ENCODE measurements at places on chromosomes 3 and 15.

DNA sequence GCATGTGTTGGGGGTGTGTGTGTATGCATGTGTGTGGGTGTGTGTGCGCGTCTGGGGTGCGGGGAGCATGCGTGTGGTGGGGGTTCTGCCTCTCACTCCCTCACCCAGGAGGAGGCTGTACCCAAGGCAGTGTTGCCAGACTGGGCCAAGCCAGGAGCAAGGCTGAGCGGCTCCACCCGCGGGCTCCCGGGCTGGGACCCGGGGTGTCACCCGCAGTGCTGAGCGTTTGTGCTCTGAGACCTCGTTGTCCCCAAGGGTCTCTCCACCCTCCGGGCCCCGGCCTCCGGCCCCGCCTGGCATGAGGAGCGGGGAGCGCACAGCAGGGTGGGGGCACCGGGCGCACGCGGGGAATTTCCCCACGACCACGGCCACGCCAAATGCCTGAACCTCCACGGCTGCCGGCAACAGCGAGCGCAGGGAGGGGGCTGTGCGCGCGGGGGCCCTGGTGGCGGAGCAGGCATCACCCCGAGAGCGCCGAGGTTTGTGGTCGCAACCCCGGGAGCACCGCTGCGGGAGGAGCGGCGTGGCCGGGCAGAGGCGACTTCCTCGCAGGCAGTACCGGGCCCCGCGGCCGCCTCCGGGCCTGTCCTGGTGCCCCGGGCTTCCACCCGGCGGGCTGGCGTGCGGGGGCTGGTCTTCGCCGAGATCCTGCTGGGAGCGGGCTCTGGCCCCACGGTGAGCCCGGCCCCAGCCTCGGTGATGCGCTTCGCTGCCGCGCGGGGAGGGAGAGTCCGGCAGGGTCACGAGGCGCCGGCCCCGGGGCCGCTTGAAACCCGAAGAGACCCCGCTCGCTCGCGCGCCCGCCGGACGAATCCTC lies 7.4 kb upstream of the OCA2 start:
- DNase-seq = no peak

GRCh38 chr3:58131101-58131825 lies 79.5 kb downstream of the DNASE1L3 start:
- DNase-seq = no peak

GRCh38 chr3:132966374-132966773 lies 71.8 kb upstream of the TMEM108 start:
- no peak for DNase-seq

- peak; percentile 83 for DNase-seq
Observed at GRCh38 chr3:183298701-183299153, 45.7 kb downstream of the B3GNT5 start.

DNA sequence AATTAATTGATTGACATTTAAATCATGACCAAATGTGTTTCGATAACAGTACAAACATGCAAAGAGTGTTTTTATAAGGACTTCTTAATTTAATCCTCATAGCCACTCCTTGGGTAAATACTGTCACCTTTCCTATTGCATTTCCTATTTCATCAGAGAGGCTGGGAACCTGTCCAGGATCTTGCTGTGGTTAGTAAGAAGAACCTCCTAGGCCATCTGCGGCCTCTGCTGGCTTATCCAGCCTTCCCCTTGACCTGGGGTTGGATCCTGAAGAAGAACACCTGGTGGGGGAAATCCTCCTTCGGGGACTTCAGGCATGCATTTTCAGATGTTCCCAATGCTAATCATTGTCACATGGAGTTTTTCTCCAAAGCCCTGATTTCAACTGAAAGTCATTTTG lies 25.5 kb downstream of the GLDN start:
- DNase-seq = no peak

GRCh38 chr3:18134386-18135059 lies 290.6 kb downstream of the SATB1 start:
- no peak for DNase-seq

- DNase-seq = no peak
Observed at GRCh38 chr15:60243769-60244168, 154.0 kb downstream of the ANXA2 start.

DNA sequence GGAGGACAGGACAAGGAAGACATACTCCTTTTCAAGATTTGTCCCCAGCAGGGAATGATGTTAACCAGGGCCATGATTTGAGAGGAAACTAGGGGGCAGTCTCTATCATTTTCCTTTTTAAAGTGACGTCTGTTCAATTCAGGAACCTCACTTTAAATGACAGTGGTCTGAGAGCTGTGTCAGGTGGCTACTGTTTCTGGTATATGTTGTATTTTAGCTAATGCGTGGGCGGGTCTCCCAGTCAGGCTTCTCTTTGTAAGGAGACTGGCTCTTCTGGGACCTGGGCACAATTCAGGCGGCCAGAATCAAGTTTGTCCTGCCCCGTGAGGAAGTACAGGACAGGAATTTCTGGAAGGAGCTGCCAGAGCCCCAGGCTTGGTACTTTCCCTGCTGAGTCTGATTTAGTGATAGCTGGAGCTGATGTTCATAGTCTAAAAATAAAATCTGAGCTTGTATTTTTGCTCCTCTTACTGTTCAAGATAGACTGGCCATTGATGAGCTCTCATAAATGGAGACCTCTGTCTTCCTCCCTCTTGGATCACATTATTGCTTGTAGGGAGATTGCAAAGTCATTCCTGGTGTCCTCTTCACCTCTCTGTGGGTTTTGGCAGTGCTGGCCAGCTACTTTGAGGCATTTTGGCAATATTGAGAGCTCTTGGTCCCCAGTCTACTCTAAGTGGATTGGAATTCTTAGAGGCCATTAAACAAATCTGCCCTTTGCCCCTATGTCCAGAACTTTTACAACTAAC lies 25.6 kb downstream of the SQOR start:
- DNase-seq = no peak

DNA sequence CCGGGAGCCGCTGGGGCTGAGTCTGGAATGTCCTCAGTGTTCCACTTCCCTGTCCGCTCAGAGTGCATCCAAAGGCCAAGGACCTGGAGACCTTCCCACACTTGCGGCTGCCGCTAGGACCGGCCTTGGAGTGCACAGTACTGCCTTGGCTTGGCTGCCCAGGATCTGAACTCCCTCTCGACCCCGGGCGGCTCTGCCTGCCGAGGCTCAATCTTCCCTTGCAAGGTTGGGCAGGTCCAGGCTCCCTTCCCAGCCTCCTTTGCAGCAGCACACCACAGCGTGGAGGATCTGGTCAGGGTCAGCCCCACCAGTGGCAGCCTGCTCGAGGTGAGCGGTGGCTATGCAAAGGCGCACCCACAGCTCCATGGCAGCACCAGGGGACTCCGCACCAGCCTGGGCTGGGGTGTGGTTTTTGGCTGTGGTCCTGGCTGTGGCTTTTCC lies 69.2 kb downstream of the PLXNA1 start:
- DNase-seq = no peak

GRCh38 chr15:29638781-29639180 lies 183.5 kb downstream of the TJP1 start:
- peak; percentile 76 for DNase-seq

- DNase-seq = no peak
Observed at GRCh38 chr3:107184375-107184774, 192.9 kb upstream of the CCDC54 start.

GRCh38 chr3:182212479-182213076 lies 500.9 kb downstream of the SOX2 start:
- DNase-seq = peak; percentile 87

DNA sequence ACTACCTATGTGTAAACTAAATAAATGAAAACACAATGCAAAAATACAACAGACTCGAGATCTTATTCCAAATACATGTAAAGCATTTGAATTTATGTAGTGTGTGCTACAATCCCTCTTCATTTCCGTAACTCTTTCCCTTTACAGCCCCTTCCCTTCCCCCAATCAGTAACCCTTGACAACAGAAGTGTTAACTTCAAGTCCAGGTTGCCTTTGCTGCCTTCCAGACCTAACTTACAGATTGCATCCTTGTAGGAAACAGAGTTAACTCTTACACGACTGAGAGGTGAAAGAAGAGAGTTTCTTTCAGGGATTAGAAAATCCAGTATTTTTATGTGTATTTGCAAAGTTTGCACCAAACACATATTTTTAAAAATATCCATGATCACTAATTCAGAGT lies 1.4 kb upstream of the ROBO1 start:
- no peak for DNase-seq

- DNase-seq = no peak
Observed at GRCh38 chr3:184604615-184605290, 43.2 kb downstream of the EPHB3 start.

DNA sequence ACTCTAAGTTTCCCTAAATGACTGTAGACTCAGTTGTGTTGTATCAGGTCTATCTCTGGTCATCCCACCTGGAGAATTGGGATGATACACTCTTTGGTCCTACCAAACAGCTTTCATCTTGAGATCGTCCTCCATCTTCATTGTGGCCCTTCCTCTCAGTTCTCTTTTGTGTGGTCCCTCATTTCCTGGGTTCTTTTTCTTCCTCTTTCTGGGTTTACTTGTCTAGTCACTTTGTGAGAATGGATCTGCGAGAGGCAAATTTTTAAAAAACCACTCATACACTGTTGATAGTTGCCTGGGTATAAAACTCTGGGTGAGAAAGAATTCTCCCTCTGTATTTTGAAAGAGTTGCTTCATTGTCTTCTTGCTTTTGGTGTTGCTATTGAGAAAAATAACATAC lies 6.0 kb upstream of the AMOTL2 start:
- DNase-seq = no peak

DNA sequence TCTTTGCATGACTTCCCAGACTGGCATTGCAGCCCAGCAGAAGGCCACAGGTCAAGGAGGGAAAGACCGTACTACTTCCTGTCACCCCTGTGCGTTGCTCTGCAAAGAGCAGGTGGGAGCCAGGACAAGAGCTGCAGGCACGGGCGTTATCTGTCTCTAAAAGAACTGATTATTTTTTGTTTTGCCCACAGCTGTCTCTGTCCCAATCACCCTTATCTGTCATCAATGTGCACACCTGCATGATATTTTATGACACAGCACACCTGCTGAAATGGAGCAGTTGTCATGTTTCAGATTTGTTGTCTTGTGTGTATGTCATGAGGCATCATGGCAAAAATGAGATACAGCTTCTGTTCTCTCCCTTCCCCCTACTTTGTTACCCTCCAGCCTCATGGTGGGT lies 58.8 kb downstream of the SLCO3A1 start:
- DNase-seq = no peak

GRCh38 chr3:140316466-140316865 lies 361.4 kb upstream of the TRIM42 start:
- no peak for DNase-seq

DNA sequence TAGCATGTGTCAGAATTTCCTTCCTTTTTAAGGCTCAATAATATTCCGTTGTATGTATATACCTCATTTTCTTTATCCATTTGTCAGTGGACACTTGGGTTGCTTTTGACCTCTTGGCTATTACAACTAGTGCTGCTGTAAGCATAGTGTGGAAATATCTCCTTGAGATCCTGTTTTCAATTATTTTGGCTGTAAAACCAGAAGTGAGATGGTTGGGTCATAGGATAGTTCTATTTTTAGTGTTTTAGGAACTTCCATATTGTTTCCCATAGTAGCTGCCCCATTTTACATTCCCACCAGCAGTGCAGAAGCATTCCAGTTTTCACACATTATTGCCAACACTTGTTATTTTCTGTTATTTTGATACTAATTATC lies 70.4 kb upstream of the C15orf39 start:
- no peak for DNase-seq

- DNase-seq = no peak
Observed at GRCh38 chr3:133152056-133152455, 113.9 kb downstream of the TMEM108 start.

DNA sequence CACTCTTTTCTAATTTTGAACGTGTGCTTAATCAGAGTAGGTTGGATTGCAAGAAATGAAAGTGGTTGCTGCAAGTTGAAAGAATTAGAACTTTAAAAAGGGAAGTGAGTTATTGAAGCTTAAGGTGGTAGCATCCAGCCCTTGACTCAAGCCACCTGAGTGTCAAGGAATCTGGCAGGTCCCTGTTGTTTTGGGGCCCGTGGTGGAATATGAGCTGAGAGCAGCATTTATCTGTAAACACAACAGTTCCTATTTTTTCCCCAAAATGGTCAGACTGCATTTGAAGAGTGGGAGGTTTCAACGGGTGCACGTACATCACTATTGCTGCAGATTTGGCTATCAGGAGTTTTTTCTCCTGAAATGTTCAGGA lies 1.7 kb downstream of the ITPR1 start:
- DNase-seq = no peak

- DNase-seq = no peak
Observed at GRCh38 chr15:47405365-47406162, 311.7 kb upstream of the SEMA6D start.

GRCh38 chr3:140902791-140903190 lies 38.8 kb upstream of the SLC25A36 start:
- no peak for DNase-seq

DNA sequence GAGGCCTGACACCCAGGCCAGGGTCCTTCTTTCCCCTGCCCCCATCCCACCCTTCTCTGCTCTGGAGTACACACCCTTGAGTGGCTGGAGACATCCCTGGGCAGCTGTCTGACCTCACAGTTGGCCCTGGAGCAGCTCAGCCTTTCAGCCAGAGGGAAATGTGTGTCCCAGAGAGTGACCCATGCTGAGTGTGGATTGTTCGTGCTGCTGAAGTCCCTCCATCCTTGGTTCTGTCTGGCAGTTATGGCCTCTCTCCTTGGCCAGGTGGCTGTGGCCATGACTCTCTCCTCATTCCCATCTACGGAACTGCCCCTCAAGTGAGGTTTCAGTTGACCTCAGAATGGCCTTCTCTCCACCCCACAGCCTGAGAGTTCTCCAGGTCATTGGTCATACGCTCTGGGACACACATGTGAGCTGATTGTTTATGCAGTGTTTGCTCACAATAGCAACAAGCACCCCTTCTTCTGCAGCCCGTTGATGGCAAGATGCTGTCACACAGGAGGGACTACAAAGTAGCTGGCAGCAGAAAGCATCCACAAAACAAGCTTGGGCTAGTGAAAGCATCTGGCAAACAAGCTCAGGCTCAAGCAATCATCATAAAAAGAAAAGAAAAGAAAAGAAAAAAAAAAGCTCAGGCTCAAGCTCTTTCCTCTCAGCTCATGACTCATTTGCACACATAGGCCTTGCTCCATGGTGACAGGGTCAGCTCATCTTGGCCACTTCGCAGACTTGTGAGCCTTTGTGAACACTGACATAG lies 55.3 kb upstream of the ITGA11 start:
- DNase-seq = no peak

DNA sequence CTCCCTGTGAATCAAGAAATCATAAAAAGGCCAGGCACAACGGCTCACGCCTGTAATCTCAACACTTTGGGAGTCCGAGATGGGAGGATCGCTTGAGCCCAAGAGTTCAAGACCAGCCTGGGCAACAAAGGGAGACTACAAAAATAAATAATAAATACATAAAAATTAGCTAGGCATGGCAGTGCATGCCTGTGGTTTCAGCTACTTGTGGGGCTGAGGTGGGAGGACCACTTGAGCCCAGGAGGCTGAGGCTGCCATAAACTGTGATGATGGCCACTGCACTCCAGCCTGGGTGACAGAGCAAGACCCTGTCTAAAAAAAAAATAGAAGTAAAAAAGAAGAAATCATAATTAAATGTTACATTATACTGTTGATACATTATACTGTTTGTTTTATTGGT lies 28.0 kb upstream of the DCUN1D1 start:
- no peak for DNase-seq

- no peak for DNase-seq
Observed at GRCh38 chr15:32908135-32908801, 190.5 kb downstream of the GREM1 start.

GRCh38 chr3:64853456-64853855 lies 165.7 kb upstream of the ADAMTS9 start:
- no peak for DNase-seq

- no peak for DNase-seq
Observed at GRCh38 chr3:116153174-116153573, 292.1 kb downstream of the LSAMP start.
